ENCODE measurements at places on chromosomes 7 and 10.

DNA sequence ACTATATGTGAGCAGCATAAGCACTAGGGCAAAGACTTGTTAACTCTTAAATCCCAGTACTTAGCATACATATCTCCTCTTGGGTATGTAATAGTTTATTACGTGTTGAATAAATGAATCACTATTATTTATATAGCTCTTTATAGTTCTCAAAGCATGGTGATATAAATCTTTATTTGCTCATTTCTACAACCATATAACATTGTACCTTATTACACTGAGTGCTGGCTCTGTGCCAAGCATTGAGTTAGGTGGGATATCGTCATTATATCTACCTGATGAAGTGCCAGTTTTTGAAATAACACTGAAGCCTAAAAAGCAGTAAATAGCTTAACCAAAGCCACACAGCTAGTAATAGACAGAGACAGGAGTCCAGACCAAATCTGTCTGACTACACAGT is 27.9 kb downstream of the AHR start:
- DNase-seq = no peak

GRCh38 chr7:144024213-144024612 is 24.1 kb downstream of the OR6B1 start:
- DNase-seq = no peak

GRCh38 chr7:113267885-113268284 is 149.5 kb upstream of the SMIM30 start:
- DNase-seq = no peak

GRCh38 chr7:28081016-28081415 is 99.6 kb downstream of the JAZF1 start:
- no peak for DNase-seq

GRCh38 chr7:24573554-24574338 is 494 bp downstream of the PALS2 start:
- no peak for DNase-seq

DNA sequence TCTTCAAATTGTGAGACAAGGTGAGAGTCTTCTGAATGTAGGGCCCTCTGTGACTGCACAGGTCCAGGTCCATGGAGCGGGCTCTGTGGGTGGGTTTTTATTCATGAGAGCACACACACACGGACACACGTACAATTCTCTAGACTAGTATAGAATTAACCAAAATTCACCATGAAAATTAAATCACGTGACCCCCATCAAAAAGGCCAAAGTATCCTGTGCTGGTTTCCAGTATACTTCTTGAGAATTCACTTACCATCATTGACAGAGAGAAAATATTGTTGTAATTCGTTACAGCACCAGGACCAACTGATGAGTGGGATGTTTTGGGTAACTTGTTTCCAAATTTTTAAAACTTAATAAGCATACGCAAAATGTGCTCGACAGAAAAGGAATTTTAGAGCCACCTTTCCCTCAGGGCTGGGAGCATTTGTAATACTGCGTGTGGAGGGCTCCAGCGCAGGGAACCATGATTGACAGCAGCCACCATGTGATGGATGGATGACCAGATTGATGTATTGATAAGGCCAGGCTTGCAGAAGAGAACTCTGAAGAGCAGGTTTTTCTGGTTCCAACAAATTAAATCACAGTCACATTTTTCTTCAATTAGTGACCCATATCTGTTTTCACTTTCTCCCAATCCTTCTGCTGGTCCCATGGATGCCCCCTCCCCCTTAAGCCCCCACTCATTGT is 14.9 kb upstream of the DNTT start:
- no peak for DNase-seq

DNA sequence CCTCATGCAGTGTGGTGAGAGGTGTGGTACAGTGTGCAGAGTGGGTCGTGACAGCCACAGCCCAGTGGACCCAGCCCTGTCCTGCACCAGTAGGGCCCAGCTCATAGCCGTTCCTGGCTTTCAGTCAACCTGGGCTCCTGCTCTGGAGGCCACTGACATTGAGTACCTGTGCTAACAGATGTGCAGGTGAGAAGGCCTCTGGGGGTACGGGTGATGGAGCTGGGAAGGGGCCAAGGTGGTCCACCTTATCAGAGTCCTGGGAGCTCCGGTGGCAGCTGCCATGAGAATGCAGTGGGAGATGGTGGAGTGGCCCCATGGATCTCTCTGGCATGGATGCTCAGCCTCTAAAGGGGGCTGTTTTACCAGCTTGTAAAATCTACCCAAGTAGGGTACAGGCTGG is 6.1 kb upstream of the TBRG4 start:
- DNase-seq = no peak

DNA sequence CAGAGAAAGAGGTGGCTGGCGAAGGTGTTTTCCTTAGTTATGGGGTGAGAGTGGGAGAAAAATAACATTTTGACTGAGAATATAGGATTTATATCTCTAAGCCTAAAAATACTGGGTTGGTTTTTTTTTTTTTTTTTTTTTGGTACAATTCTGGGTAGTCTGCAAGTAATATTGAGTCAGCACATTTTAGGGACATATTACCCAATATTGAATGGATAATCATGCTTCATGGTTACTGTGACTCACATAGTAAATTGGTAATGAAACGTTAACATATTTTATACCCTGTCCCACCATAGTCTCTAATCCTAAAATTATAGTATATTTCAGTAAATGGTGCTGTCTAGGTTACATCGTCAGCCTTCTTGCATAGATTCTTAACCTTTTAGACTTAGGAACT is 91.4 kb downstream of the TPST1 start:
- DNase-seq = no peak

GRCh38 chr10:49632406-49633317 is 18.8 kb downstream of the CHAT start:
- DNase-seq = no peak

- no peak for DNase-seq
Measured at GRCh38 chr7:118473271-118473670, 248.8 kb downstream of the ANKRD7 start.

DNA sequence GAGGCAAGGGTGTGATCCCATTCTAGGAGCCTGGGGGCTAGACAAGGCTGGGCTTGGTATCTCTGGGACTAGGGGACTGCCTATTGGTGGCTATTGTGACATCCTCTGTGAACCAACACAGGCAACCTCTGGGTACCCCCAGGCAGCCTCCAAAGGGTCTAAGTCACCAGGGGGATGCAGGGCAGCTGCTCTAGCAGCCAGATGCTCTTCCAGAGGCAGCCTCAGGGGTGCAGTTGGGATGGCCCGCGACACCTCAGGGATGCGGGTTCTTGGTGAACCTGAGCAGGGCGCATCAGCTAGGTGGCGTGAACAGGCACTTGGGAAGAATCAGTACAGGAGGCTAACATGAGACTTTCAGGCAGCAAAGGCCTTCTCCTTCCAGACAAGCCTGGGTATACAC is 1.6 kb upstream of the TMEM120A start:
- DNase-seq = no peak

Measured in NCI-H1436 treated with DMSO at 0.1 percent for 48 hours (cell line).